ENCODE measurements at places on chromosomes 12 and 14. TPM values are rescaled to one million over a fixed set of nuclear protein-coding genes. Genes with fewer than 3 reads are reported as not detected.

- no peak for DNase-seq
These were observed 214.3 kb downstream of the KIF26A start for GRCh38 chr14:104352493-104353220.

DNA sequence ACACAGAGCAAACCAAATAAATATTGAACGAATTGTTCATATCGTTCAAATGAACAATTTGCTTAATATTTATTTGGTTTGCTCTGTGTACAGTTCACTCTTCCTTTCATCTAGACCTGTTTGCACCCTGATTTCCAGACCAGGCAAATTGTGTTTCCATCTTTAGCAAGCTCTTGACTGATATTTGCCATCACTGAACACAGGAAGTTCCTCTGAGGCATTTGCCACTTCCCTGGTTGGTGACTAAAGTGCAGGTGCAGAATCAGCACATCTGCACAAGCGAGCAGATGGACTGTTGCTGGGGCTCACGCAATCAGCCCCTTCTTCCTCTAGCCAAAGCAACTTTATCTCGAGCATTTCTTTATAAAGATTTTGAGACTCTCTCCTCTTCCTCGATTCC lies 112.9 kb downstream of the DAAM1 start:
- no peak for DNase-seq

TAS2R9 gene
- total RNA-seq = 0.26 TPM

- DNase-seq = no peak
These were observed 2.0 kb upstream of the NR4A1 start for GRCh38 chr12:52049286-52049685.
